ENCODE measurements at places on chromosomes 6 and 20.

- no peak for DNase-seq
These were observed 107.5 kb downstream of the CD24 start for GRCh38 chr6:106866875-106867658.

DNA sequence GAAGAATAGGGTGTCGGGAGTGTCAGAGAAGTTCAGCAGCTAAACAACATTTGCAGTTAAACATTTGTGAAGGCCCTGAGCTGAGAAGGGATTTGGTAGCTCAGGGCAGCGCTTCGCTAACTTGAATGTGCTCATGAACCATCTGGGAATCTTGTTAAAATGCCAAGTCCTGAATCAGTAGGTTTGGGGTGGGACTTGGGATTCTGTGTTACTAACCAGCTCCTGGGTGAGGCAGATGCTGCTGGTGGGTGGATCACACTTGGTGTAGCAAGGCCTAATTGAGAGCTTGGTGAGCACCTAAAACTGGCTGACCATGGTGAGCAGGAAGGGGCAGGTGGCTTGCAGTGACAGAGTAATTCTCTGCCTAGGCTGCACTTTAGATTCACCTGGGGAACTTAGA lies 5.9 kb downstream of the PTPRA start:
- no peak for DNase-seq

- peak; percentile 28 for DNase-seq
These were observed 110.7 kb upstream of the PHACTR1 start for GRCh38 chr6:12605888-12606345.

- no peak for DNase-seq
These were observed 3.0 kb upstream of the TGM2 start for GRCh38 chr20:38167851-38168760.

DNA sequence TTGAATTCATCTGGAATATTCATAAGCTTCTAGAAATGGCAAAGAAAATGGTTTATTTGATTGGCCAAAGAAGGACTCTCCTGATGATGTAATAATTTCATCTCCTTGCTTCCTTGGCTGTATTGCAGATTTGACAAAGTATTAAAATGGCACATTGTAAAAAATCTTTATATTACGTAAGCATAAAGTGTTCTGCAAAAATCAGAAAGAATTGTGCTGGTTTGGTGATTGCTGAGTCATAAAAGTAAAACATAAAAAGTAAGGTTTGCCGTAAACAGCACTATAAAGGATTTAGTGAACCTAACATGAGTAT lies 255.9 kb upstream of the RREB1 start:
- DNase-seq = no peak

DNA sequence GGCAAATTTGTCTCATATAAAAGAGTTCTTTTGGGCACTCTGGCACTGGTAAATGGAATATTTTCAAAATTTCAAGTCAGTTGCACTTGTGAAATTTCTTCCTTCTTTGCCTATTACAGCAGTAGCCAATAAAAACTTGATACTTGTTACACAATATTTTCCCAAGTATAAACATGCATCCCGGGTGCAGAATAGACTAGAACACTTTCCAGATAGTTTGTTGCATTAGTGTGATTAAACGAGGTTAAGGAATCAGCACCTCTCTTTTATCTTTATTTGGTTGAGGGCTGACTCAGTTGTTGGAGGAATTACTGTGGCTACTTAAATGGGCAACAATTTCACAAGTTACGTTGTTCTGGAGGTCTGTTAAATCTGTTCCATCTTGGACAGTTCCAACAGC lies 467.5 kb downstream of the CDKAL1 start:
- no peak for DNase-seq
